T-cell (primary cell): ENCODE measurements at places on chromosomes 7 and 10.

- no peak for DNase-seq
These were observed 42.4 kb downstream of the STARD3NL start for GRCh38 chr7:38220452-38220851.

DNA sequence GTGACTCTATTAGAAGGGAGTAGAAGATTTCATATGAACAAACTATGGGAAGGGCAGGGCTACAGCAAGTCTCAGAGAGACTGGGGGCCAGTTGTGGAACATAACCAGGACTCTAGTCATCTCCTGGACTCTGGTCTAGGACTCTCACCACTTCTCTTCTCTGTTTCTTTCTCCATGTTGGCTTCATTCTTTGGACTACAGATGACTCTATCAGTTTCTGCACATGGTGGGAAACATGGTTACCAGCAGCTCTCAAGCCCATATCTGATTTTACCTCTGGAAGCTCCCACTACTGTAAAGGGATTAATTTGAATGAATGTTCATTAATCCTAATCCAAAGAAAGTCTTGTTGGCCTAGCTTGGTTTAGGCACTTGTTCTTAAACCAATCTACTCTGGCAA lies 84.7 kb downstream of the LRGUK start:
- no peak for DNase-seq

GRCh38 chr7:8965177-8965576 lies 531.8 kb downstream of the NXPH1 start:
- no peak for DNase-seq

DNA sequence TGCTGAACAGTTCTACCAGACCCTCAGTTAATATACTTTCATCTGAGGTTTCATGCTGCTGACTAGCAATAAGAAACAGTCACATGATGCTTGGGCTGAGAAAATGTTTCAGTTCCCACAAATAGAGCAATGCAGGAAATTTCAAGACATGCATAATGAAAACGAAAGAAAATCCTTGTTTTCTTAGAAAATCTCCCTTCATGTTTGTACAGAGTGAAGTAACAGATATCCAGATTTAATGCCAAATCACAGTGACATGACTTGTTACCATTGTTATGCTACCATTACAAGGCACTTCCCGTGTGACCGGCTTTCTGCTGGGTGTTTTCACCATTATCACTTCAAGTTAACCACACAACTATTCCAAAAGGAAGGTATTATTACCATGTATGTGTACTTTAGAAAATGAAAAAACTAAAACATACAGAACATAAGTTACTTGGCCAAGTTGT lies 121.7 kb downstream of the DOCK4 start:
- DNase-seq = no peak

DNA sequence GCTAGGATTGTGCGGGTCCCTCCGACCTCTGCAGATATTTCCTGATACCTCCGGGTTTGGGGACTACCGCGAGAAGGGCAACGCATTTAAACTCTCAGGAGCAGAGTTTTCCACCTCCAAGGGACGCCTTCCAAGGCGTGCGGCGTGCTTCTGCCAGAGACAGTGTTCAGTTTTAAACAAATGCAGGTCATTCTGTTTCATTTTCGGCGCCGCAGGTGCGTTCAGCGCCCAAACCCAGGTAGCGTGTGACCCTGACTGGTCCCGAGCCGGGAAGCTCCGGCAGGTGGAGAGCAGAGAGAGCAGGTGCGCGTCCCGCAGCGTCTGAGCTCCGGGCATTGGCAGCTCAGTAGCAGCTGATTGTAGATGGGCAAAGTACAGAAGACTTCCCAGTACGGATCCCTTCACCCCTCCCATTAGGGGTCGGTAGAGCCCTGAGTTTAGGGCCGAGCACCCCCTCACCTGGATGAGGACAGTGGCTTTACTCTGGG lies 1.4 kb upstream of the CYP26A1 start:
- no peak for DNase-seq

GRCh38 chr10:102624751-102625645 lies 19.3 kb upstream of the TRIM8 start:
- DNase-seq = no peak

DNA sequence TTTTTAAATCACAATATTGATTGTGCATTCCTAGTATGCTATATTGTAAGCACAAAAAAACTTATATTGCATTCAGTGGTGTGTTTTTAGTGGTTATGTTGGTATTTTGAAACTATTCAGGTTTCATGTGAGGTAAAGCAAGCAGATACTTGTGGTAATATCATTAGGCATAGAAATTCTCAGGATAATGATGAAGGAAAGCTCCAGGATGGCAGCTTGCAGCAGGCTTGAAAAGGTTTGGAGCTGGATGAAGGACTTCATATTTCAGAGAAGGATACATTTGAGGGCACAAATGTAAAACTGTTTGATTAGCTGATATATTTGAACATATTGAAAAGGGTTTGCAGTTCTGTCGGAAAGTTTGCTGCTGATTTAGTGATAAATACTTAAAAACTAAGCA lies 17.5 kb downstream of the TRIM24 start:
- no peak for DNase-seq

DNA sequence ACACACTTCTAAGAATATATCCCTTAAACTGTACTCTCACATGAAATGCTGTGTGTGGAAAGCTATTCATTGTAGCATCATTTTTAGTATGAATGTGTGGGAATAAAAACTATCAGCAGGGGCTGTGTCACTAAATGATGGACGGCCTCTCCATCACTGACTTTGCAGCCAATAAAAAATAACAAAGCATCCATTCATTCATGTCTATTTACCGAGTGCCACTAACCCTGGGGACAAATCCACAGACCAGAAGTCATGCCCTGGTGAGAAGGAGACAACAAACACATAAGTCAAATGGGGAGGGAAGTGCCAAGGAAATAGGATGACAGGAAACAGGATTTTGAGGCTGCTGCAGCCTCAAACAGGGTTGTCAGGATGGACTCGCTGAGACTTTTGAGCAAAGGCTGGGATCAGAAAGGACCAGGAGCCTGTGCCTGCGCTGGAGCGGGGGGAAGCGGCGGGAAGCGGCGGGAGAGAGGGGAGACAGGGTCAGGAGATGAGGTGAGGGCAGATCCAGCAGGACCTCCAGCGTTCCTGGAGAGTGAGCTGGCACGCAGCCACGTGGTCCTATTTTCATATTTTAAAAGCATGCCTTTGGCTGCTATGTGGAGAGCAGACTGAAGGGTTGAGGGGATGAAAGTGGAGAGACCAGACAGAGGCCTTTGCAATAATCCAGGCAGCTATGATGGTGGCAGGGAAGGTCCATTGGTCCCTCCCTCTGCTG lies 2.2 kb upstream of the NOM1 start:
- no peak for DNase-seq

DNA sequence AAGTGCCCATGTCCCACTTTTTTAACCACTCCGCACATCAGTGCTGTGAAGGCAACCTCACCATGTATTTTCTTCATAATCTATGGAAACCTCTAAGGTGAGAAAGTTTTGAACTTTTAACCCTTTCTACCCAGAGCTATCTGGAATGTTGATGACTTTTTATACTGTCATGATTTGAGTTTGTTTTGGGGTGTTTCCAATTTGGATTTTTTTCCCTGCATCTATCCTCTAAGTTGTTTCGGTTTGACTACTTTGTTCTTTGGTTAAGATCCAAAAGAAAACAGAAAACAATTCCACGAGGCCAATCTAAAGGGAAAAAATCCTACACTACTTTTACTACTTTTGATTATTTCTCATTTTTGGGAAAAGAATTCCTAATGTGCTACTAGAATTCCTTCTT lies 279.7 kb downstream of the USP6NL start:
- no peak for DNase-seq

- no peak for DNase-seq
These were observed 90.9 kb downstream of the DIP2C start for GRCh38 chr10:598415-599170.

DNA sequence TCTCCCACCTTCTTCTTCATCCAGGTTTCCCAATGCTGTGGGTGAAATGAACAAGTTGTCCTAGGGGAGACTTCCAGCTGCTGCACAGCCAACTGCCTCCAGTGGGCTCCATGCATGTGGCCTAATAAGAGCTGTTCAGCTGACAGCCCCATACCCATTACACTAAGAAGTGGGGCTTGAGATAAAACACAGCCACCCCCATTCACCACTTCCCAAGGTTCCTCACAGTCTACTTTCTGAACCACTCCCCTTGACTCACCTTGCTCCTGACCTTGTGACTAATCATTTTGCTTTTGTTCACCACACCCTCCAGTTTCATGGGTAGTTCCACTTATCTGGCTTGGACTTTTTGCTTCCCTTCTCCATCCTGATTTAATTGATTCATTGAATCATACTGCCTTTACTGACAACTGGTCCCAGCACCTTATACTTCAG lies 119.3 kb downstream of the CABCOCO1 start:
- no peak for DNase-seq

- no peak for DNase-seq
These were observed 80.1 kb upstream of the EMX2 start for GRCh38 chr10:117462424-117462792.

DNA sequence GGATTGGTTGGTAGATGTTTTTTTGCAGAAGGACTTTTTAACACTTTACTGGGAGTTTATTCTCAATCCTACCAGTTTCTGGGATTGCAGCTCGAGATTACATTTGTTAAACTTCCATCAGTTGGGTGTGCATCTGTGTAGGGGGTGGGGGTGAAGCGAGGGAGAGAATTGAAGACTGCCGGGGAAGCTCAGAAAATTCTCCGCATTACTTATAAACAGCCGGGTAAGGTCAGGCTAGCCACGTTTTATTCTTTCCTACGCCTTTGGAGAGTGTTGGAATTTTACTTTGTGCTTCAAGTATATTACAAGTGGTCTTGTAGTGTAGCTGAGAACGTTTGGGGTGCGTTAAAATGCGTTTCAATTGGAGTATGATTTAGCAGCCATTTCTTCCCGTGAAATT lies 1.1 kb downstream of the PALS2 start:
- no peak for DNase-seq

GRCh38 chr10:78458983-78459638 lies 425.4 kb downstream of the RPS24 start:
- no peak for DNase-seq

- no peak for DNase-seq
These were observed 27.9 kb upstream of the COL1A2 start for GRCh38 chr7:94366832-94367231.

- no peak for DNase-seq
These were observed 61.2 kb upstream of the INPP5A start for GRCh38 chr10:132476146-132477065.

GRCh38 chr7:17968791-17969715 lies 28.8 kb upstream of the SNX13 start:
- DNase-seq = no peak

DNA sequence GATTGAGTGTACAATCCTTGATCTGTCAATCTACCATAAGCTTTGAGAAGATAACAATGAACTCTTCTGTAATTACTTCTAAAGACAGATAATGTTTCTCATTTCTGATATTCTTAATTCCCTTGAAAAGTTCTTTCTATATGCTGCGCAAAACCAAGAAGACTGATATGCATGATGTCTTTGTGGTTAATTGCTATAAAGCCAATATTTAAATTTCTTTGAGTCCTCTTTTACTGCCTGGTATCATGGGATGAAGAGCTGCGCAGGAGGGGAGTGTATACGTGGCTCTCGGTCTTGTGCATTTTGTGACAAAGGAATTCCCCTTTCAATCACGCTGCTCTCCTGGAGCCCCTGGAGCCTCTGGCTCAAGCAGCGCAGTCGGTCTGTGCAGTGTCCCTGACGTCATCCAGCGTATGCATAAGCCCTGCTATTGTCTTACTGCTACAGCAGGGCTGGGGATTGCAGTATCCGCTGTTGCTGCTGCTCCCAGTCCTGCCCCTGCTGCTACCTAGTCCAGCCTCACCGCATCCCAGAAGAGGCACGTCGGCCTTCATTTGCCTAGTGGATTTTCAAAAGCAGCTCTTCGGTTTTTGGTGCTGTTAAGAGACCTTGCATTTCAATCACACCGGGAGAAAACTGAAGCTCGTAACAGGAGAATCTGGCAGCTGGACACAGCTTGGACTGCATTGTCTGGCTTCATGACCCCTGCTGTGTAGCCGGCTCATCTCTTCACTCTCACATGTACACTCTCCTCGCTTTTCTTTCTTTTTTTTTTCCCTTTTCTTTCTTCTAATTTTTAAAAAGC lies 66.7 kb downstream of the ST7 start:
- no peak for DNase-seq

DNA sequence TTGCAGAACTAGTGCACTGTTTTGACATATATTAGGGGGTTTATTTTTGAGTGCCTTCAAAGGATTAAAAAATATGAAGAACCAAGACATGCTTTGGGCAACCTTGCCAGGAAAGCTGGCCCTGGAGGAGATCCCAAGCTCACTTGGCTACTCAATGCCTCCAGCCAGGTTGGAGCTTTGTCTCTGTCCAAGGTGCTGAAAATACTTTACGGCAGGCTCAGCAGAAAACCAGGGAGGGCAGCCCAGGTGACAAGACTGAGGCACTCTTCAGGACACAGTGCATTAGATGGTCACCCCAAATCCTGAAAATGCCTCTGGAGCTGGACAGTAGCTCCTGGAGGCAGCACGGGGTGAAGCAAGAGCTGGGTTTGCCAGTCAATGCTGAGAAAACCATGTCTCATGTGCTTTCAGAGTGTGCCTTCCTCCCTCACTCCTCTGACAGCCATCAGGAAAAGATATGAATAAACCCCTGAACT lies 5.8 kb upstream of the KCNH2 start:
- no peak for DNase-seq

- no peak for DNase-seq
These were observed 74.6 kb downstream of the CALN1 start for GRCh38 chr7:72337390-72338167.

DNA sequence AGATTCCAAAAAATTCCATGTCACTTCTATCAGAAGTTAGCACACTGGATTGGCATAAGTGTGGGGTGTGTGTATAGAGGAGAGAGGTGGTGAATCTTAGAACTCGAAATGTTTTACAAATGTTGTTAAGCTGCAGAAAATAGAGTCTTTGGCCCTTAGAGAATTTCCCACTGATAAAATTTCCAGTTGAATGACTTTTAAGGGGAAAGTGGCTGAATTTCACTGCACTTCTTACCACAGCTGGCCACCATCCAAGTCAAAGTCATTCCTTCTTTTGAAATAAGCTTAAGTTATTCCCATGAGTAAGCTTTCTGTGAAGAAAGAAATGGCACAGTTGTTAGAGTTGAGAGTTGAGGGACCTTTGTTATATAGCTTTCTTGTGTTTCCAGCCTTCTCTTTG lies 13.9 kb downstream of the VCL start:
- no peak for DNase-seq

DNA sequence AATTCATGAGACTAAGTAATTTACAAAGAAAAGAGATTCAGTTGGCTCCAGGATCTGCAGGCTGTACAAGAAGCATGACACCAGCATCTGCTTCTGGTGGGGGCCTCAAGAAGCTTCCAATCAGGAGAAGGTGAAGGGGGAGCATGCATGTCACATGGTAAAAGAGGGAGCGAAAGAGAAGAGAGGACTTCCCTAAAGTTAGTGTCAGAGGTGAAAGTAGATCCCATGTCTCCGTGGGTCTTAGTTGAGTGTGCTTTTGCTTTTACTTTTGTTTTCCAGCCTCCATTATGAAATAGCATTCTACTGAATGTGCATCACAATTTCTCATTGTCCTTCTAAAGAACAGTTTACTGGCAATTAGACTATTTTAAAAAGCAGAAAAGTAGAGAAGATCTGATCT lies 213.6 kb upstream of the FZD1 start:
- DNase-seq = no peak
